Fibroblast of villous mesenchyme (primary cell): ENCODE measurements at places on chromosomes 2 and 18. TPM values are rescaled to one million over a fixed set of nuclear protein-coding genes. Genes with fewer than 3 reads are reported as not detected.

- DNase-seq = no peak
These were observed 12.0 kb upstream of the NTSR2 start for GRCh38 chr2:11681722-11682589.

Gene DSG1
- total RNA-seq = not detected in 2 replicates

DNA sequence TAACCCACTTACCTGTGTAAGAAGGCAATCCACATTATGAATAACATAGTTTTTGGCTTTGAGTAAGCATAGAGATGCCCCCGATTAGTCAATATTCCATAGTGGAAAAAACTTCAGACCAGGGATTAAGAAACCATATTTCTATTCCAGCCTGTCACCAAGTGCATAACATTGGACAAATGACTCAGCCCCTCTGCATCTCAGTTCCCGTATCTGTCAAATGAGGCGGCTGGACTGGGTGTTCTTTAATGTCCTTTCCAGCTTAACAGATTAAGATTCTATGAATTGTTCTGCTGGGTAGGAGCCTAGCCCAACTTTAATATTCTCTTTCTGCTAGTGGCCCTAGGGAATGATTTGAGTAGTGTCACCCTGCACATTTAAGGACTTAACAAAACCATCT, 11.8 kb upstream of the FTCDNL1 start:
- DNase-seq = no peak

GRCh38 chr2:65411056-65411795, 21.2 kb downstream of the SPRED2 start:
- peak; percentile 35 for DNase-seq

Gene TUBB8B
- 0.32 and 0.43 TPM in 2 replicates for total RNA-seq

DNA sequence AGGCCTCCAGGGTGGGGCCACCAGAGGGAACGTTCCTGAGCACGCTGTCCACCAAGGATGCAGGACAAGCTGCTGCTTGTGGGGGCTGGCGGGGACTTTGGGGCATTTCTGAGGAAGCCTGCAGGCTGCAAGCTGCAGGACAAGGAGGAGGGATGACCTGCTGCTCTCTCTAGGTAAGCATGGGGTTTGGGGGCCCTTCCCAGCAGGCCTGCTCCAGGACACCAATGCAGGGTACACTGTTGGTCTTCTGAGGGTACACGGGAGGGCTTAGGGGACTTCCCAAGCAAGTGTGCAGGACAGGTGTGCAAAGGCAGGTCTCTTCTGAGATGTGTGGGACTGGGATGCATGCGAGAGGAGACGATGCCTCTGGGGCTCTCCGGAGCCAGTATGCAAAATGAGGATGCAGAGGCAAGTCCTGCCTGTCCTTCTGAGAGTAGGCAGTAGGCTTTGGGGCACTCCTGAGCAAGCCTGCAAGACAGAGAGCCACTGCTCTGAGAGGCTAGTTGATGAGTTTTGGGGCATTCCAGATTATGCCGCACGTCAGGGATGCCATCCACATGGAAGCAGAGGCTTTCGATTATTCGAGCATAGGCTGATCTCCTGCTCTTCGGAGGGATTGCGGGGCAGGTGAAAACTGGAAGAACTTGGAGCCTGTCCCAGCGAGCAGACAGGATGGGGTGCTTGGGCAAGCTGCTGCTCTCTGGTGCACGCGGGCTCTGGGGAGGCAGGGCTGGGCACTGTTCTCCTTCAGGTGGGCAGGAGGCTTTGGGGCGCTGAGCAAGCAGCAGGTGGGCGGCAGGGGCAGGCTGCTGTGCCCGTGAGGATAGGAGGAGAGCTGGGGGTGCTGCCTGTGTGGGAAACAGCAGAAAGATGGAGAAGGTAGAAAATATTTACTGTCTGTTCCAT, 44.6 kb downstream of the CNGA3 start:
- no peak for DNase-seq

GRCh38 chr2:31831585-31831984, 179.2 kb downstream of the MEMO1 start:
- no peak for DNase-seq

Gene PIEZO2
- total RNA-seq = 1.7 and 4.5 TPM in 2 replicates

DNA sequence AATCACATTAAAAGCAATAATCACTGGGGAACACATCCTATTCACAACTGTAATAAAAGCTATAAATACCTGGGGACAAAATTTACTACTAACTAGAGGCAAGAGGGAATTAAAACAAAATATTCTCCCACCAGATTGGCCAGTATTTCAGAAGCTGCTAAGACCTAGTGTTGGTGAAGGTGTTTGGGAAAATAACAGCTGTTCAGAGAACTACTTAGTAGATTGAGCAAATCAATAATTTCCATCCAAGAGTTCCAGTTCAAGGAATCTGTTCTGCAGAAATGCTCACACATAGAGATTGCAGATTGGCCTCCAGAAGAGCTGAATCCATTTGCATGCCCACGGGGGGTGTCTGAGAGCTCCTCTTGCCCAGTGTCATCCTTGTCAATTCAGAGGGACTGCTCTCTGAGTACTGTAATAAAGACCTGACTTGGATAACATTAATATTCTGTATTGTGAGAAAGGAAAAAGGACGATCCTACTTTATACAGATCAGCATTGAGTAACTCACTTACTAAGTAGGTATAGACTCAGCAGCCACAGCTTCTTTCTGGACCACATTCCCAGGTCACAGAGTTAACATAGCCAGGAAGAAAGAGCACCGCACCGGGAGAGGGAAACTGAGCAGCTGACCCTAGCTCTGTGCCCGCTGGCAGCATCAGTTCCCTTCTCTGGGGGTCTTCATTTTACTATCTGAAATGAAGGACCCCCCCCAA, 5.6 kb downstream of the TUBB6 start:
- no peak for DNase-seq

DNA sequence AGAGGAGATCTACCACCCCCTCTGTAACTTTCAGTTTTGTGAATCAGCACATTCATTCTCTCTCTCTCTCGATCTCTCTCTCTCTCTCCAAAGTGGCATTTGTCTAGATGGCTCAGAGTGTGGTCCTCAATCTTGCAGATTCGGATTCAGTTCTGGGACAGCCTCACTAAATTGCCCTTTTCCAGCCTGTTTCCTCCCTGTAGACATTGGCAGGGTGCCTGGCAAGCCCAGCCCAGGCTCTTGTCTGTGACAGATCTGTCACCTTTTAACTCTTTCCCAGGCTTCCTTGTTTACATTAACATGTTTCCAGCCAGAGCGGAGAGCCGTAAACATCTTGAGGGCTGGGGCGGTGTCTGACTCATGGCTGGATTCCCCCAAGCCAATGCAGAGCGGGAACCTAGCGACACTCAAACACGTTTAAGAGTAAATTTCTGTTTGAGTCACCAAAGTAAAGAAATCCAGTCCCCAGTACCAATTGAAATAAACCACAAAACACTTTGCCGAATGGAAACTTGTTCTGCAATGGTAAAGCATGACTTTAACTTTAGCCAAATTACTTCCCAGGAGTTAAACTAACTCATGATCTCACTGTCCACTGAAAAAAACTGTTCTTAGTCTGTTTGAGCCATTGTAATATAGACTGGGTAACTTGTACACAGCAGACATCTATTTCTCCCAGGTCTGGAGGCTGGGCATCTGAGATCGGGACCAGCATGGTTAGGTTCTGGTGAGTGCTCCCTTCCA, 6.6 kb upstream of the CYP27C1 start:
- DNase-seq = peak; percentile 95

DNA sequence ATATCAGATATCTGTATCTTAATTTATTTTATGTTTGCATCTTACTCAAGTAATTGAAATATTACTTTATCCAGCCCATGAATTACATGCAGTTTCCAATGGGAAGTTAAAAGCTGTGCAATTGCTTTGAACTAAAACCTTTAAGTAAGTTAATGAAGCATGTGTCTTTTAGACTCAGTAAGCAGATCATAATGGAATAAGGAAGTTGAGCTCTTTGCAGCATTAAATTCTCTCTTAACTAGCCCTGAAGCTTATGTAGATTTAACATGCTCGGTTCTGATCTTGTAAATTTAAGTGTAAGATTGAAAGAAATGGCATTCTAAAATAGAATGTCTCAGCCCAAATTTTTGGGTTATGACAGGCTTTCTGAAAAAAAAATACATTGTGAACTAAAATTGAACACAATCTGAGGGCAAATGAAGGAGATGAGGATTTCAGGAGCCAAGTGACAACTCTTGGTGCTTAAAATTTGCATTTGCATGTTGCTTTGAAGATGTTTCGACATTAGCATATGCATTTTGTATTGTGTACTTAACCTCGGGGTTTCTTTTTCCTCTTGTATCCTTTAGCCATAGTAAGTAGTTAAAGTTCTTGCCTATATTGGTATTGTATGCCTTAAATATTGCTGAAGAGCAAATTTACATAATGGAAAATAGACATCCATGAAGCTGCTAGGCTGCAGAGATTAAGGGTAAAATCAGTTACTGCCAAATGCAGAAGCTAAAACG, 297.8 kb upstream of the KCNJ3 start:
- DNase-seq = no peak

DNA sequence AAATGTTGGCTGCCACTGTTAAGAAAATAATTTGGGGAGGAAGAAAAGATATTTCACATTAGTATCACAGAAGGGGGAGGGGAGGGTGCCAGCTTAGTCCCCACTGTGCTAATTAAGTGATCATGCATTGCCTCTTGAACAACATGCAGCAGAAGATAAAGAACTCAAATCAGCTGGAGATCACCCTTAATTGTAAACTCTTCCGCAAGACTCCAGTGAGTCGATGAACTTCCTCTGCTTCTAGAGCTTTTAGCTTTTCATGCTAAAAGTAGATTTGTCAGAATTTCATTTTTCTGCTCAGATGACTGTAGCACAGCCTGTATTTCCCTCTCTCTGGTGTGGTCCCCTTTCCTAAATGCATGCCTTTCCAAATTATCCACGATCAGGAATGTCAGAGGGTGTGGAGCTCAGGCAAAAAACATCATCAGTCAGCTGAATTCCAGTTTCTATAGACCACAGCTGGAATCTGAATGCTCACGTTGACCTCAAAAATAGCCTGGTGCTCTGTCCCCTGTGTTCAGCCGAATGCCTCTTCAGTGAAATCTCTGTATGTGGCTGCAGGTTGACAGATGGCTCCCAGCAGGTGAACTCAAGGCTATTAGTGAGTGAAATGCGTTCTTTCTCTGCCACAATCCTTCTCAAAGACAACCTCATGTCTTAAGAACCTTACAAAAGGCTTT, 156.8 kb upstream of the UNC80 start:
- no peak for DNase-seq

GRCh38 chr18:60981682-60982328, 351.4 kb upstream of the CDH20 start:
- DNase-seq = peak; percentile 27

DNA sequence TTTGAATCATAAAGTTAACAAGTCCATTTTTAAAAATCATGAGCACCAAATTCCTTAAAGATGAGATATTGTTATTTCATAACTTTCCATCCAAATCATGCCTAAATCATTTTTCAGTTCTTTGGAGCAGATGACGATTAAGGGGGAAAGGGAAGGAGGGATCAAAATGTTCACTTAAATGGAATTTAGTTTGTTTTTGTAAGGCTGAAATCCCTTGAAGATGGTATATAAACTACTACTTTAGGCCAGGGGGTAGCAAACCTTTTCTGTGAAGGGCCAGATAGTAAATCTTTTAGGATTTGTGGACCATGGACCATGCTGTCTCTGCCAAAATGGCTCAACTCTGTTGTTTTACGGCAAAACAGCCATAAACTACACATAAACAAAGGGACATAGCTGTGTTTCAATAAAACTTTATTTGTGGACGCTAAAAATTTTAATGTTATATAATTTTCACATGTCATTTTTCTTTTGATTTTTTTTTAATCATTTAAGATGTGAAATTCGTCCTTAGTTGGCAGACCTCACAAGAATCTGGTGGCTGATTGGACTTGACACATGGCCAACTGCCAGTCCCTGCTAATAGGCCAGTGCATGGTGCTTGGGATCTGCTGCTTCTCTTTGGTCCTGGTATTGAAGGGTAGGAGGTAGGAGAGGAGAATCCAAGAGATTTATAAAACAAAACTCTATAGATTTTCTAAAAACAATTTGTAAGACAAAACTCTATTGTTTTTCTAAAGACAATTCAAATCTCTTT, 52.0 kb upstream of the RTN4 start:
- DNase-seq = peak; percentile 90

GRCh38 chr2:182522972-182523473, 96.2 kb upstream of the PDE1A start:
- DNase-seq = no peak

- DNase-seq = no peak
These were observed 66.2 kb downstream of the HS6ST1 start for GRCh38 chr2:128252501-128252900.

DNA sequence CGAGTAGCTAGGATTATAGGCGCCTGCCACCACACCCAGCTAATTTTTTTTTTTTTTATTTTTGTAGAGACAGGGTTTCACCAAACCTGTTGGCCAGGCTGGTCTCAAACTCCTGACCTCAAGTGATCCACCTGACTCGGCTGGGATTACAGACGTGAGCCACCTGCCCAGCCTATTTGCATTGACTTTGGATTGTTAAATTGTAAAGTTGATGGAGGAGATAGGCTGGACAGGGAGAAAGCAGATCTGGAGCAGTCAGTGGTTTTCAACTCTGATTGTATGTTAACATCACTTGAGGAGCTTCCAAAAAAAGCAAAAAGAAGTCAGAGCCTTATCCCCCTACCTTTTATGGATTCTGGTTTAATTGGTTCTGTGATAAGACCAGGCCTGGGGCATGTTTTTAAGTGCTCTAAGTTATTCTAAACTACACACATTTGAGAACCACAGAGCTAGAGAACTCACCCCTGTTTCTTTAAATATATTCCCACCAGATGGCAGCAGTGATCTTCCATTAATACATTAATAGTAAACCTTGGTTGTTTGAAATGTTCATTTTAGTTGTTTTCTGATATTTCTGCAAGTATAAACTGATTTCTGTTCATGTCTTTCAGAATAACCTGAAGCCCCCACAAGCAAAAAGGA, 7.5 kb downstream of the C2orf49 start:
- peak; percentile 71 for DNase-seq

GRCh38 chr2:56456791-56457190, 273.0 kb downstream of the CCDC85A start:
- DNase-seq = no peak

GRCh38 chr2:40510304-40510703, 58.4 kb upstream of the SLC8A1 start:
- DNase-seq = no peak

DNA sequence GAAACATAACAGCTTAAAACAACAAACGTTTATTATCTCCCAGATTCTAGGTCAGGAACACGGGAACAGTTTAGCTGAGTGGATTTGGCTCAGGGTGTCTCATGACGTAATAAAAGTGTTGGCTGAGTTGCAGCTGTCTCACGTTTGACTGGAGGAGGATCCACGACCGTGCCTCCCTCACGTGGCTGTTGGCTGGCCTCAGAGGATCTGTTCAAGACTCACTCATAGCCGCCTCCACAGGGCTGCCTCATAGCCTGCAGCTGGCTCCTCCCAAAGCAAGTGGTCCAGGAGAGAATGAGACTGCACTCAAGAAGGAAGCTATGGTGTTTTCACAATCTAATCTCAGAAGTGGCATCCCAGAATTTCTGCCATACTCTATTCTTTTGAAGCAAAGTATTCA, 167.1 kb downstream of the RPRM start:
- DNase-seq = no peak

DNA sequence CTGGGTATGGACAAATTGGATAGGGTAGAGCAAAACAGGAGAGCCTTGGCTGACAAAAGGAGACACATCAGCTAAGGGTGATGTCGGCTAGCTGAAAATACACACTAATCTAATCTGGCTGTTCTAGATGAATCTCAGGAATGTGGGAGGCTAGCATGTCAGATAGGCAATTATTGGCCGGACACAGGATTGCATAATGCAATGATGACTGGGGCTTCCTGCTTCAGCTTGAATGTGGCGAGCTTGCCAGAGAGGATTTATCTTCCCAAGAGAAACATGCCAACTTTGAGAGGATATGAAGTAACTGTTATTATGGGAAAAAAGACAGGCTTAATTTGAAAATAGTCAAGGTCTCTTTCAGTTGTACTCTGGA, 102.4 kb downstream of the TRIB2 start:
- DNase-seq = peak; percentile 99

- DNase-seq = peak; percentile 65
These were observed 16.2 kb downstream of the DOCK10 start for GRCh38 chr2:225025917-225026571.
